ENCODE measurements at places on chromosomes 4 and X.

DNA sequence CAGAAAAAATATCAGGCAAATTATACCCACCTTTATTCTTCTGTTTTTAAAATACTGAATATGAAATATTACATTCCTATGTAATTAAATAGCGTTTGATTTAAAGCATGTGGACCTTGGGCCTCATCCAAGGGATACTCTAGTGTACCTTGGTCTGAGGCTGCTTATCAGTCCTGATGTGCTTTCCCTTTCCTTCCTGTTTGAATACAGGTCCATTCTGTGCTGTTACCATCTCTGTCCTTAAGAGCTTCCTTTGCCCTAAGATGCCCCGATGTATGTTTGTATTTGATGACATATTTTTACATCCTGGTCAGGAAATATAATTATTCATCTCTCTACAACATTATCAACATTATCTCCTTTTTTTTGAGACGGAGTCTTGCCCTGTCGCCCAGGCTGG is 24.1 kb downstream of the FAT4 start:
- DNase-seq = no peak

DNA sequence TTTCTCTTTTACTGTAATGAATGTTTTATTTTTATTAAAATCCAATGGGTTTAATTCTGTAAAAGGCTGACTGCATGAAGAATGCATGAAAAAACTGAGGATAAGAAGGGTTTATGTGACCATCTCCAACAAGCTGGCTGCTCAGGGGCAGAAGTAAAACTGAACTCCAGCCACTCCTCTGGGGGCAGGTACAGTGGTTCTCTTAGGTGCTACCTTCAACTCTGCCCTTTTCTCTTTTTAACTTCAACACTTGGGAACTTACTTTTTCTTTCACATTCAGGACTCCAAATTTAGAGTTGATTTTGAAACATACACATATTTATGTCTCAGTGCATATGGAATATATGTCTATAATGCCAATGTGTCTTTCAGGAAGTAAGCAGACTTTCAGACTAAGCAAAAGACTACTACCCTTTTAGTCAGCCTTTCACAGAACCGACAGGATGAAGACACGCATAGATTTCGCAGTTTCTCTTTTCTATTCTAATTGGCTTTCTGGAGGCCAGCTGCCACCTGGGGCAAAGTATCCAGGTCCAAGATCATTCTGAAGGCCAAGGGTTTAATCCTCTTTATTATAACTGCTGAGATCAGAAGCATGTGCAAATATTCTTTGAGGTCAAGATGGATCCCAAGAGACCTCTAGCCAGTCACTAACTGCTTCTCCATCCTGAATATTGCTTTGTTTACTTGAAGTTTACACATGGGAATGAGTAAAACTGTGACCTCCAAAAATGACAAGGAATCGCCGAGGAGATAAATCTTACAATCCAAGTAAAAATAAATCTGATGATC is 30.7 kb downstream of the HS3ST1 start:
- DNase-seq = no peak

DNA sequence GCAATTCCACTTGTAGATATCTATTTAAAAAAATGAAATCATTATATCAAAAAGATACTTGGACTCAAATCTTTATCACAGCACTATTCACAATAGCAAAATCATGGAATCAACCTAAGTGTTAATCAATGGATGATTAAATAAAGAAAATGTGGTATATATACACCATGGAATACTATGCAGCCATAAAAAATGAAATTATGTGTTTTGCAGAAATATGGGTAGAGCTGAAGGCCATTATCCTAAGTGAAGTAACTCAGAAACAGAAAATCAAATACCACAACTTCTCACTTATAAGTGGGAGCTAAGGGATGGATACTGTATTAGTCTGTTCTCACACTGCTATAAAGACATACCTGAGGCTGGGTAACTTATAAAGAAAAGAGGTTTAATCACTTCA is 14.3 kb upstream of the INTU start:
- DNase-seq = no peak

- peak; percentile 29 for DNase-seq
Measured at GRCh38 chr4:17781300-17782287, at the start of gene FAM184B. FAM184B (minus strand) TSS chr4:17781621; CDS start chr4:17781299, 322 bp downstream.

- no peak for DNase-seq
Measured at GRCh38 chr4:166153548-166153947, 280.5 kb downstream of the TLL1 start.

- no peak for DNase-seq
Measured at GRCh38 chrX:38500141-38500540, 61.2 kb upstream of the TSPAN7 start.

- DNase-seq = no peak
Measured at GRCh38 chr4:120839334-120839973, 83.1 kb downstream of the PRDM5 start.

- no peak for DNase-seq
Measured at GRCh38 chrX:44274096-44274495, 69.4 kb downstream of the EFHC2 start.

DNA sequence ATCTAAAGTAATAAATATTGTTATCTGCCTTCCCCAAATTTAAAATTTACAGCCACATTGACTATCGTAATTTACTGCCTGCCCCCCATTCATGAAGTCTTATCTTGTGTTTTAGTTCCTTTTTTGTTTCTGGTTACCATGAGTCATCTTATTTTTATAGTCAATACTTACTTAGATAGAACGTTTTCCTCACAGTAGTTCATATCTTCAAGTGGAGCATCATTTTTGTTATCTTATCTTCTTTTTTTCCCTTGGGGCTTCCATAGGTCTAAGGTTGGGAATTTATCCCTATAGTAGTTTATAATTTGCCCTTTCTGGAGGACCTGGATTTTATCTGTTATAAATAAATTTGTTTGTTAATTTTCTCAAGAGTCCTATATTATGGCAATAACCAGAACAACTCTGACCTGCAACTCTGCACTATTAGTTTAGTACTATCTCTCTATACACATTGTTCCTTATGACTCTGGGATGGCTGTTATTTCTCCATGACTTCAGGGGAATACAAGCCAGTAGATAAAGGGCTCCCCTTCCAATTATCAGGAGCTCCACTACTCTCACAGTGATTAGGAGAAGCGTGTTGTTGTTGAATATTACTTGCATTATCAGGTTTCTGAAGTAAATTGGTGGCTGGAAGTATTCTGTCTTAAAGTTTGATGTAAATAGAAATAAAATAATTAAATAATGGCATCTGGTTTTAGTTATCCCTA is 330.6 kb downstream of the GALNTL6 start:
- no peak for DNase-seq

- no peak for DNase-seq
Measured at GRCh38 chr4:163991298-163991865, 496.9 kb downstream of the TMA16 start.

GRCh38 chr4:82268050-82268825 is 105.6 kb downstream of the HNRNPD start:
- peak; percentile 52 for DNase-seq

DNA sequence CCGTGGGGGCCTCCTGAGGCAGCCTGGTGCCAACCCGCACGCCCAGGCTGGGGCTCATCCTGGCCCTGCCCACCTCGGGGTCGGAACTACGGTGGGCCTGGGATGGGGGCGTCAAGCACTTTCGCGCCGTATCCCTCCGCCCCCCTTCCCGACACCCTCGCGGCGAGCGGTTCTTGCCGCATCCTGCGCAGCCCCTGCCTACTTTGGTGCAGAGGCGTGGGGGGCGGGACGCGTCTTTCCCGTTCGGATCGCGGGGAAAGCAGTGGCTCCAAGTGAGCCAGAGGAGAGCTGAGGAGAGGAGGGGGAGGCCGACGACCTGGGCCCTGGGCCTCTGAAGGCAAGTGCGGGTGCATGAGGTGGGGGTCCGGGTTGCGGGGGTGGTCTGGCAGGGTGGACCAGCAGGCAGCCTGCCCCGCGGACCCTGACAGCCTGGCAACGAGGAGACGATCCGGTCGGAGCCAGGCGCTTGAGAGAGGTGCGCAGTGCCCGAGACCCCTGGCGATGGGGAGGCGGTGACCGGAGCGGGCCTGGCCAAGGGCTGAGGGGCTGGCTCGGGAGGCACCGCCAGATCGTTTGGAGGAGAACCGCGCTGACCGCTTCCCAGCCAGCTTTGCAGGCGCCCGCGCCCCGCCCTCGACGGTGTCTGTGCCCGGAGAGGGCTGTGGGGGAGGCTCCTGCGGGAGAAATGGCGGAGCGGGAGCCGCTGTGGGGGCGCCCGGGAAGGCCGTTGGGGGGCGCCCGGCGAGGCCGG is at the start of gene GPRASP2:
Gene GPRASP2 (plus strand): TSS at position 233 of the 751 bp plus-strand sequence. CDS start 2,422 bp downstream, outside the sequence.
- peak; percentile 16 for DNase-seq

- no peak for DNase-seq
Measured at GRCh38 chr4:108480881-108481280, 139.5 kb upstream of the RPL34 start.

DNA sequence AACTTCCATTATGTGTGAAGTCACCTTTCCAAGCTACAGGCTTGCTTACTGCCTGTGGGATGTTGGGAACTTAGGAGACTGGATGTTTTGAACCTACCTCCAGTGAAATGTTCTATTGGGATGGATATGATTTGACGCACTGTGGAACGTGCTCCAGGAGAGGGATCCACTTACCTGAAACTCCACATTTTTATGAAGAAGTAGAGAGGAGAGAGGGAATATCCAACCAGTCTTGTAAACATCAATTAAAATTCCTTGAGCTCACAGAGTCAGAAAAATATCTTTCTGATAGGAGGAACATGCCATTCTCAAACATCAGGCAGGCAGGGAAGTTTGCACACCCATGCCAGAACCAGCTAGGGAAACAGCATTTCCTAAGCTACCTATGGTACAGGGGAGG is 91.1 kb upstream of the MAOA start:
- DNase-seq = no peak

DNA sequence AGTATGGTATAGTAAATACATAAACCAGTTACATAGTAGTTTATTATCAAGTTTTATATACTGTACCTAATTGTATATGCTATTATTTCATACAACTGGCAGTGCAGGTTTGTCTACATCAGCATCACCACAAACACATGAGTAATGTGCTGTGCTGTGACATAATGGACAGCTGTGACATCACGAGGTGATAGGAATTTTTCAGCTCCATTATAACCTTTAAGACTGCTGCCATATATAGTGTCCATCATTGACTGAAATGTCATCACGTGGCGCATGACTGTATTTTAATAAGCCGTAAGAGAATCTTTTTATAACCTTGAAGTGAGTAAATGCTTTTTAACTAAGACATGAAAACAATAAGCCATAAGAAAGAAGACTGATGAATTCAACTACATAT is 44.8 kb upstream of the ANK2 start:
- DNase-seq = no peak

GRCh38 chr4:27242217-27242616 is 381.6 kb downstream of the STIM2 start:
- DNase-seq = no peak

GRCh38 chr4:146976145-146976544 is 30.5 kb upstream of the TTC29 start:
- no peak for DNase-seq

DNA sequence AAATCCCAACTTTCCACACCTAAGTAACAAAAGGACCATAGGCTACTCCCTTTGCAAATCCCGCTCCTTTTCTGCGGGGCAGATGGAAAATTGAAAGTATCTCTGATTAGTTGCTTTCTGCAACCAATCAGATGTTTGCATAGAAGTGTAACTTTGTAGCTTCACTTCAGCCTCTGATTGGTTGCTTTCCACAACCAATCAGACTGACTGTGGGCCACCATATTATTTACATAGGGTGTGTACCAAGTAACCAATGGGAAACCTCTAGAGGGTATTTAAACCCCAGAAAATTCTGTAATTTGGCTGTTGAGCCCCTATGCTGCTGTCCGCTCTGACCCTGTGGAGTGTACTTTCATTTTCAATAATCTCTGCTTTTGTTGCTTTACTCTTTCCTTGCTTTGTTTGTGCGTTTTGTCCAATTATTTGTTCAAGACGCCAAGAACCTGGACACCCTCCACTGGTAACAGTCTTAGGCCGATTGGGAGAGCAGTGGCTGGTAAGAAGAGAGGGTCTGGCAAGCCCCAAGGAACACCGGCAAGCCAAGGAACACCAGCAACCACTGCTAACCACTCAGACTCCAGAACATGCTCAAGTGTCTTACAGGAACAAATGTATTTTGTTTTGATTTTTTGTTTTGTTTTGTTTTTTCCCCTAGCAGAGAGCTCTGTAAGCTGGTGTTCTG is 125.5 kb upstream of the MAP3K15 start:
- DNase-seq = no peak

DNA sequence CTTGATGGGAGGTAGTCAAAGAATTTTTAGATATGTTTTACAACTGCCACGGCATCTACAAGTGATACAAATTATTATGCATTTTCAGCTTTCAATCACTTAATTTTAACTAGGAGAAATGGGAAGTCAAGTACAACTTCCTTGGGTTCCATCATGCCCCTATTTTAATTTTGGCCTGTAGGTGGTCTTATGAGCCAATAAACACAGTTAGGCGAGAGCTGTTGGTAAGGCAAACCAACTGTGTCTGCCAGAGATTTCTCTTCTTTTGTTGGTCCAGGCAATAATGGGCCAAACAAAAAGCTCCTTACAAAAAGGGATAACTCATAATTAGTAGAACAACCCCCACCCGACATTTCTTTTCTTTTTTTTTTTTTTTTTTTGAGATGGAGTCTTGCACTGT is 63.3 kb upstream of the ARX start:
- no peak for DNase-seq

- no peak for DNase-seq
Measured at GRCh38 chr4:176504118-176504517, 184.4 kb downstream of the SPCS3 start.

GRCh38 chrX:102560423-102561068 is 38.8 kb upstream of the ARMCX5 start:
- DNase-seq = no peak

GRCh38 chr4:80229590-80229989 is 32.3 kb downstream of the PRDM8 start:
- DNase-seq = no peak

DNA sequence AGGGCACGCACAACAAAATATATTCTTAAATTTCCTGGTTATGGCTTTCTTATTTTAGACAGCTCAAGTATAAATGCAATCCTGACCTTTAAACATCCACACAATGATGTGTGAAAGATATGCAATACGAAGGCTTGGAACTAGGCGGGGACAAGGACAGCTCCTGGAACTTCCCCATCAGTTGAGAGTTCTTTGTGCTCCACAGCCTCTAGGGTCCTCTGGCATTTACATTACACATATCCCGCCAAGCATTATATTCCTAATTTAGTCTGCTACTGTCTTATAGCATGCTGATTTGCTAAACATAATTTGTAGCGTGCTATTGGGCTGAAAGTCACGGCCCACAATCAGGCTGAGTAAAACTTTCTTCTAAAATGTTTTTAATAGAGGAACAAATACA is 74.4 kb downstream of the FTHL17 start:
- DNase-seq = no peak

DNA sequence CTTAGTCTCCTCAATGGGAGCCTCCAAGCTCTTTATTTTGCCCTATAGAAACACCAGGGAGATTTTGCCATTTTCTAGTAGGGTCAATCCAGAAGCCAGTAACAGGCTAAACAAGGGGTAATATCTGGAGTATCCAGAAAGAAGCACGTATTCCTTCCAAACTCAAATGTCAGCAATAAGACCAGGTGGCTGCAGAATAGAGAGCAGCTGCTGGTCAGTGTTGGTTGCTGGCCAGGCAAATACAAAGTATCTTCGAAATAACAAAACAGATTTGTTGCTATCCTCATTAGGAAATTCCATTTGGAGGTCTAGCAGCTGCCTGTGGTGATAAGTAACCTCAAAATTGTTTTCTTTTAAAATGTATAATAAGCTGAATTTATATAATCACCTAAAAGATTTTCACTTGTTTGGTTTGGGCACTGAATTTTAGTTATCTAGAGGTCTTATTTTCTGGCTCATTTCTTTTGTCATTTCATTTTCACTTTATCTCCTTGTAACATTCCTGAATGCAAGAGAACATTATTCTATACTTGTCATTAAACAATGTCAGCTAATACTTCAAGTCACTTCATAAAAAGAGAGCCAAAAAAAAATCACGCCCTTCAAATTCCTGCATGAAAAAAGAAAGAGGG is 320.6 kb downstream of the DTHD1 start:
- DNase-seq = no peak

Data from NCI-H345 (cell line).